ENCODE measurements at places on chromosomes 6 and 20.
A peak's percentile ranks its signal among the peaks of the same experiment; 100 is the strongest.

- no peak for DNase-seq
Observed at GRCh38 chr6:36666287-36666686, 12.2 kb upstream of the CDKN1A start.

DNA sequence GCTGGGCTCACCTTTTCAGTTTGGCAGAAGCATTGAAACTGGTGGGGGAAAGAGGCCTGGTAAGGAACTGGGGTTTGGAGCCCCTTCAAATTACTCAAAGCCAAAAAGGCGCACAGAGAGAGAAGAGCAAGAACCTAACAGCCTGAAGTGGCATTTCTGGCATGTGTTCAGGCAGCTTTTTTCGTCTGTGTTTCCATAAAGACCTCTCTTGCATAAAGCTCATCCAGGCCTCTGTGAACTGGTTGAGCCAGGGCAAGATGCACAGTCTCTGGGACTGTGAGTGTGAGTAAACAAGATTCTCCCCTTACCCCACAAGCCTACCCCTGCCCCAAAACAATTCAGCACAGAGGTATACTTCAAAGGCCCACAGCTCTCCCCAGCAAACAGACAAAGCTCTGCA is 167.8 kb downstream of the QRSL1 start:
- no peak for DNase-seq

DNA sequence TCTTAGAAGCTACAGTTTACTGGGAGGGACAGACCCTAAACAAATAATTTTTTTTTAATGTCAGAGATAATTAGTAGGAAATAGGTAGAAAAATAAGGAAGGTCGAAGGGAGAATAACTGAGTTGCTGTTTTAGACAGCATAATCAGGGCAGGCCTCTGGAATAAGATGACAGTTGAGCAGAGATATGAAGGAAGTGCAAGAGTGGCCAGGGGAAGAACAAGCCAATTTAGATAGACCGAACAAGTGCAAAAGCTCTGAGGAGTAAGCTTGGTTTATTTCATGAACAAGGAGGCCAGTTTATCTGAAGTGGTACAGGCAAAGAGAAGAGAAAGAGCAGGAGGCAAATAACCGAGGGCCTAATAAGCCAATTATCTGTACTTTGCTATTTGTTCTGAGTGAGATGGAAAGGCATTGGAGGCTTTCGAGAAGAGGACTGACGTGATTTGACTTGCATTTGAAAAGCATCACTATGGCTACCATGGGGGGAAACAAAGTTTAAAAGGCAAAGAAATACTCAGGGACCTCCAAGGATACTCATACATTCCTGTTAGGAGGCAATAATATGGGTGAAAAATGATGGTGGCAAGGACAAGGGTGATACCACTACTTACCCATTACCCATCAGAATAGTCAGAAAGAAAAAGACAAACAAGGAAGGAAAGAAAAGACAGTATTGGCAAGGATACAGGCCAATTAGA is 19.7 kb downstream of the PROCR start:
- DNase-seq, result no peak

DNA sequence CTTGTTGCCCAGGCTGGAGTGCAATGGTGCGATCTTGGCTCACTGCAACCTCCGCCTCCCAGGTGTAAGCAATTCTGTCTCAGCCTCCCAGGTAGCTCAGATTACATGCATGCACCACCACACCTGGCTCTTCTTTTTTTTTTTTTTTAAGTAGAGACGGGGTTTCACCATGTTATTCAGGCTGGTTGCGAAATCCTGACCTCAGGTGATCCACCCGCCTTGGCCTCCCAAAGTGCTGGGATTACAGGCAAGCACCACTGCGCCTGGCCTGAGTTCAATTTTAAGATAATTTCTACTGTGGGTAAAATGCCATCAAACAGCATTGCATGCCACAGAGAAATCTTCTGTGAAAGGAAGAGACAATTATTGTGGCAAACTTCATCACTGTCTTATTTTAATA is 633.1 kb downstream of the KIF16B start:
- no peak for DNase-seq

GRCh38 chr20:37357481-37358365 is 11.8 kb downstream of the SRC start:
- no peak for DNase-seq

- no peak for DNase-seq
Observed at GRCh38 chr20:4490045-4490444, 231.7 kb upstream of the PRND start.

- peak; percentile 42 for DNase-seq
Observed at GRCh38 chr20:4012589-4012988, 2.8 kb downstream of the RNF24 start.

DNA sequence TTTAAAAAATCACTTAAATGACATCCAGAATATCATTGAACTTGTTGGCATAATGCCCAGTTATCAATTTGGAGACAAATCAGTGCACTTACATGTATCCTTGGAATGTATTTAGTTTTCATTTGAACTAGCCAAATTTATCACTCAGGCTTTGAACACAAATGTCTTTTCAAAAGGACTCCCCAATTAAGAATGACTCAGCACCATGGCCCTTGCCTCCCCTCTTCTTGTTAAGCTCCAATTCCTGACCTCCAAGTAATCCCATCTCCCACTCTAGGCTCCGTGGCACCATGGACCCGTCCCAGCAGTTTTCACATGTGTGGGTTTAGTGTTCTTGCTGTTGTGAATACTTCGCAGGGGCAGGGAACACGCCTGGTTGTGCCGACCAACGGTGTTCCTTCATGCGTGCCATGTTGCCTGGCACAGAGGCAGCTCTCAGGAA is 2.7 kb downstream of the AKAP12 start:
- no peak for DNase-seq
